ENCODE measurements at places on chromosomes 1 and 21.

- DNase-seq: no peak
These were observed 59.8 kb upstream of the GNG12 start for GRCh38 chr1:67893126-67893495.

DNA sequence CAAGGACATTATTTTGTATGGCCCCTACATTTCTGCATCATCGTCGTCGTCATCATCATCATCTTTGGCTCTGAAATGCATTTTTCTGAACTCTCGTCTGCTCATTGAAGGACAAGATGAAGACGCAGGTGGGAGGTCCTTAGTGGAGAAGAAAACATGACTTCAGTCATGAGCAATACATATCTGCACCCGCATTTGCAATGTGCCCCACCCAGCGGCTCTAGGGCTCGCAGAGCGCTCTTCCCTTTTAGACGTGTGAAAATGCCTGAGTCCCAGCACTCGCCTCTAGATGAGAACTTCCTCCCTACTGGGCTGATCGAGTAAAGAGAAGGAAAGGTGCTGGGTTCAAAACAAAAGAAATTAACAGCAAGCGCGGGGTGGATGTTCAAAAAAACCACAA is 10.1 kb downstream of the C1orf174 start:
- peak; percentile 29 for DNase-seq

DNA sequence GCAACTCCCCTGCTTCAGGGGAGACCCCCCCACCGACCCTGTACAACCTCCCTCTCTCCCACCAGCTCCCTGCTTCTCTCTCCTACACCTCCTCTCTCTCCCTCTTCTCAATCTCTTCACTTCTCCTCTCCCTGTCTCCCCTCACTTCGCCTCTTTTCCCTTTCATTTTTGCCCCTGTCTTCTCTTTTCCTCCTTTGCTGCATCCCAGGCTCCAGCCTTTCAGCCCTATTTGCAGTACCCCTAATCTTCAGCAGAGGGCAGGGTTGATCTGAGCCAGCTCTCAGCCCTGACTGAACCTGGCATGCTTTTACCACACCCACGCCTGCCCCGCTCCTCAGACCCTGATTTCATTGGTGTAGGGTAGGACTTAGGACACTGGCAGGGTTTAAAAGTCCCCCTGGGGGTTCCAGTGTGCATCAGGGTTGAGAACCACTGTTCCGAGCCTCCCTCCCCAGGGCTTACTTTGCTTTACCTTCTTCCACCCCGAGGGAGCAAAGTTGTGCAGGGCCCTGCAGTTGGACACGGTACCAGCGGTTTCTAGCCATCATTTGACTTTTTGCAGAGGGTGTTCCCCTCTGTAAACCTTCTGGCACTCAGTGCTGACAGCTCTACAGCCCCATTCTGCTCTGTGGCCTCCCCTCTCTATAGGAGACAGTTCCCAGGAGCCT is 67.3 kb upstream of the CNTN2 start:
- peak; percentile 46 for DNase-seq

- DNase-seq: no peak
These were observed 38.2 kb downstream of the POU2F1 start for GRCh38 chr1:167258858-167259257.

DNA sequence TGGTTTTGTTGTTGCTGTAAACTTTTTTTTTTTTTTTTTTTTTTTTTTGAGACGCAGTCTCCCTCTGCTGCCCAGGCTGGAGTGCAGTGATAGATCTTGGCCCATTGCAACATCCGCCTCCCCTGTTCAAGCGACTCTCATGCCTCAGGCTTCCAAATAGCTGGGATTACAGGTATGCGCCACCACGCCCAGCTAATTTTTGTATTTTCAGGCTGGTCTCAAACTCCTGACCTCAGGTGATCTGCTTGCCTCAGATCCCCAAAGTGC is 78.9 kb upstream of the SLC45A1 start:
- no peak for DNase-seq

DNA sequence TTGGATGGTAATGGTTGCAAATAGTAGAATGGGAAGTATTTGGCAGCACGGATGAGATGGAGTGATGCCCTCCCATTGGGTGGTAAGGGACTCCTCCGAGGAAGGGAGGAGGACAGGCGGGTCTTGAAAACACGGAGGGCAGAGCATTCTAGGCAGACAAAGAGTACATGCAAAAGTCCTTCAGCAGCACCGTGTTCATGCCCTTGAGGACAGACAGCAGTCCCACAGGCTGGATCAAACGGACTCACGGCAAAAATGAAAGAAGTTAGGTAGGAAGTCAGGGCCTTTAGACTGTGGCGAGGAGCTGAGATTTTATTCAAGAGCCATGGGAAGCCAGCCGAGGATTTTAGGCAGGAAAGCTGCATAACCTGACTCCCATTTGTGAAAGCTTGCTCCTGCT is 253.9 kb downstream of the RHOU start:
- DNase-seq: no peak

GRCh38 chr1:9349331-9349851 is 56.7 kb downstream of the SPSB1 start:
- no peak for DNase-seq

- DNase-seq: no peak
These were observed 109.2 kb upstream of the RAB4A start for GRCh38 chr1:229161740-229162139.

GRCh38 chr1:117582451-117582850 is 23.4 kb upstream of the TENT5C start:
- no peak for DNase-seq

DNA sequence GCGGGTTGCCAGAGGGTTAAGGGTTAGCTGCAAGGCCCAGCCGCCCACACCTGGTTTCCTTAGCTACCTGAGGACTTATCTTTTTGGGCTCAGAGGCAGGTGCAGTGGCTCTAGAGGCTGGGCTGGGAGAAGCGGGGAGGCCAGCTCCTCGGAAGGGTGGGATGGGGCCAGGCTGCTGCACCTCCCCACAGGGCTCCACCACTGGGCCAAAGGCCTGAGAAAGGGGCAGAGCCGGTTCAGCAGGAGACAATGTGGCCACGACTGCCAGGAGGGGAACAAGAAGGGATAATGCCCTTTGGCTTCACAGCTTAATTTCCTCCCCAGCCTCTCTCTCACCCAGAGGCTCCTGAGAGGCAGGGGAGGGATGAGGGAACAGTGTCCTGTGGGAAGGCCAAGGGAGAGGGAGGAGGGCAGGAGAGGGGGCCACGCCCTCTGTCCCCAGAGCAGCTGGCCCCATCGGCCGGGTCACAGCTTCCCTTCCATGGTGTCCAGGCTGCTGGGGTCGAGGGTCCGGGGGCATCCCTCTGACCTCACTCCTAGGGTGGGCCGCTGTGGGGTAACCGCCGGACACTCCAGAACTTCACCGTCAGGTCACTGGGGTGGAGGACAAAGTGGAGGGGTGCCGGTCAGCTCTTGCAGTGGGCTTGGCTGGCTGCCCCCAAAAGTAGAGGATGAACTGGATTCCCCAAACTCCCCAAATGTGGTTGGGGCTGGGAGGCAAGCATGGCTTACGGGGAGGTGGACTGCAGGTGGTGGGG is 50.4 kb downstream of the KIF21B start:
- no peak for DNase-seq

DNA sequence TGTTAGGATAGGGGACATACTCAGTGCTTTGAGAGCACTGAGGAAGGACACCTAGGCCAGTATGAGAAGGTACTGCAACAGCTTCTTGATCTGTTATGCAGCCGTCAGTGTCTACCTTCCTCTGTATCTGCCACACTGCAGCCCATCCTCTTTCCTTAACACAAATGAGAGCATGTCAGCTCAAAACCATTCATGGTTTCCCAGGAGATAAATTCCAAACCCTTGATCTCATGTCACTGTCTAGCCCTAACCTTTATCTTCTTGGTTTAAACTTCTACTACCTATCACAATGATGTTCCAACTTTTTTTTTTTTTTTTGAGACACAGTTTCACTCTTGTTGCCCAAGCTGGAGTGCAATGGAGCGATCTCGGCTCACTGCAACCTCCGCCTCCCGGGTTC is 1.4 kb downstream of the ZMYND12 start:
- no peak for DNase-seq

All from CD4-positive, alpha-beta T cell treated with Interleukin-4 for 1 hour (primary cell).